ENCODE measurements at places on chromosomes 4 and X.

DNA sequence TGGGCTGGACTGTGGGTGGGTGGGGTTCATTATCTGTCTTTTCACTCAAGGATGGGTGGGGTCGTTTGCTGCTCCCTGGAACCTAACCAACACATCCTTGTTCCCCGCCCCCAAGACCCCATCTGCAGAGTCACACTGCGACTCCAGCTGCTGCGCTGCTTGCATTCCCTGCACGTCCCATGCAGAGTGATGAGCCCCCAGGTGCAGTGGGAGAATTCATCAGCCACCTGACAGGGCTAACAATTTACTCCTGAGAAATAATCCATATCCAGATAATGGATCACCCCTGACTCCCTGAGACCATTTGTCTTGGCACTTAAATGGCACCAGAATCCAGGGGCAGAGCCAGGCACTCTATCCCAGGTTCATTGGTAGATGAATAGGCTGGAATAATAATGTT is 12.4 kb upstream of the ARHGAP36 start:
- DNase-seq: no peak

- DNase-seq: no peak
These were observed 24.9 kb upstream of the LNX1 start for GRCh38 chr4:53616219-53616618.

DNA sequence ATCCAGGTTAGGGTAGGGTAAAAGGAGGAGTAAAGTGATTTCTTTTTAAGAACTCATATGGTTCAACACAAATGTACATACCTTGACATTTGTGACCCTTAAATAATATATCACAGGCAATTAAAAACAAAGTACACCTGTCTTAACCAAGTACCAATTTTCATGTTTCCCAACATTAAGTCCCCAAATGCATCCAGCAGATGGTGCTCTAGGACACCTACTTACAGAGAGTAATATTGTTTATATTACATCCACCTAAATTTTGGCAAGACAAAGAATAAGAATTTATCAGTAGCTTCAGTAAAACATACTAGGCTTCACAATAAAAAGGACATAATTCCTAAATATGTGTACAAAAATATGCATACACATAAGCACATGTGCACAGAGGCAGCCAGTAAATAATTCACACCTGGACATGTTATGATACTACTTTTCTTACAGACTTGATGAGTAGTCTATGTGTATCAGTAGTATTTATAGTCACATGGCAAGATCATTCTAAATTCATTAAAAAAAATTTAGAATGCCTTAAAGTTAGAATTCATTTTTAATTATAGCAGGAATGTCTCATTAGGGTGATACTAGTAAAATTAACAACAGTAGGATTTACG is 219.7 kb downstream of the DCLK2 start:
- no peak for DNase-seq

DNA sequence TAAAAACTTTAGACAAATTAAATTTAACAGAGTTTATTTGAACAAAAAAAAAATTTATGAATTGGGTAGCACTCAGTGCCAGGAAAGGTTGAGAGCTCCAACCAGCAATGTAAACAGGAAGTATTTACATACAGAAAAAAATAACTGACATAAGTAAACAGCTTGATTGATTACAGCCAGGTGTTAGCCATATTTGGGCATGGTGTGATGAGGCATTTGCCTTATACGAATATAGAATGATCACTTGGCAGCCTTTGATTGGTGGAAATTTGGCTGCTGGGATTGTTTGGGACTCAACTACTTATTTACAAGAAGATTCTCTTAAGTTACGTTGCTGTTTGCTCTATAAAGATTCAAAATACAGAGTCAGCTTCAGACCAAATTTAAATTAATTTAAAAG is 172.0 kb downstream of the ADAM29 start:
- DNase-seq: no peak

- DNase-seq: no peak
These were observed 753.5 kb upstream of the PCDH10 start for GRCh38 chr4:132395561-132395960.

DNA sequence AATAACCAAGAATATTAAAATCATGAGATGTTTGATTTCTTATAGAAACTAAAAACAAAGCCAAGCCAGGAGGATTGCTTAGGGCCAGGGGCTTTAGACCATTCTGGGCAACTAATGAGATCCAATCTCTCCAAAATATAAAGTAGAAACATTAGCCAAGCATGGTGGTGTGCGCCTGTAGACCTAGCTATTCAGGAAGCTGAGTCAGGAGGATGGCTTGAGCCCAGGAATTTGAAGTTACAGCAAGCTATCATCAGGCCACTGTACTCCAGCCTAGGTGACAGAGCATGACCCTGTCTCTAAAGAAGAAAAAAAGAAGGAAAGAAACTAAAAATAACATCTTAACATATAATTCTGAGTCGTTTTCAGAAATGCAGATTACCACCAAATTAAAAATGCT is 96.7 kb downstream of the NAF1 start:
- no peak for DNase-seq

DNA sequence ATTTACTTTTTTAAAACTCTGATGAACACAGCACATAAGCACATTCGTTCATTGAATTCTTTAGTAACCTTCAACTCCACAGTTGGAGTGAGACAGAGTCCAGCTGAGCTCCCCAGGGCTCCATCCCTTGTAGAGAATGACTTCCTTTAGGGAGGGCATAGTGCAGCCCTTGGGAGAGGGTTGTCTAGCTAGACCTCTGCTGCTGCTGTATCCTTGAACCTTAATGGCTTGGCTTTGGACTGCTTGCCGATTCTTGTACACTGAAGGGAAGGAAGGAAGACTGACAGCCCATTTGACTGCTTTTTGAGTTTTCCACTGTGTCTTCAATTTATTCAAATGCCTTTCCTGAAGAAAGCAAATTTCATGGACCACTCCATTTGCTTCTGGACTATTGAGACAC is 19.4 kb upstream of the FGG start:
- DNase-seq: no peak

DNA sequence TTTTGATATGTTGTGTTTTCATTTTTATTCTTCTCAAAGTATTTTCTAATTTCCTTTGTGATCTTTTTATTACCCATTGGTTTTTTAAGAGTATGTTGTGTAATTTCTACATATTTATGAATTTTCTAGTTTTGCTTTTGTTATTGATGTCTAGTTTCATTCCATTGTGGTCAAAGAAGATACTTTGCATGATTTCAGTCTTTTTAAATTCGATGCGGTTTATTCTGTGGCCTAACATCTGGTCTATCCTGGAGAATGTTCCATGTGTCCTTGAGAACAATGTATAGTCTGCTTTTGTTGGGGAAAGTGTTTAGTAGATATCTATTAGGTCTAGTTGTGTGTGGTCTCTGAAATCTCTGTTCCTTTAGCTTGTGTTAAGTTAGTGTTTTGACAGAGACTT is 46.2 kb downstream of the PPEF1 start:
- DNase-seq: no peak

DNA sequence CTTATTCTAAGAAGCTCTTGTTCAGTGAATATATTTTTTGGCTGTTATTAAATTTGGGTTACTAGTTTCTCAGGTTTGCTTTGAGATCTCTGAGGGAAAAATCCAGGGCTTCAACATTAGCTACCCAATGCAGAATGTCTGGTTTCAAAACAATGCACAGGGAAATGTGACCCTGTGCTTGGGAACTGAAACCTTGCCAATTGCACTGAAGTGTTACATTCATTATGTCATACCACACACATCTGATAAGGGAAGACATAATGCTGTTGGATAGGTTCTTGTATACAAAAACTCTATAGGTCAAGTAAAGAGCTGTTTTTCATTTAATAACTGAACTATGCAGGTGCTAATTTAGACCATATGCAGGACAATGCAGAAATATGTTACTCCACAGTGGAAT is 345.3 kb upstream of the BMP3 start:
- no peak for DNase-seq

GRCh38 chr4:170388255-170388654 is 298.5 kb upstream of the AADAT start:
- DNase-seq: no peak

- DNase-seq: no peak
These were observed 91.1 kb downstream of the PPP3CA start for GRCh38 chr4:101256222-101256621.

DNA sequence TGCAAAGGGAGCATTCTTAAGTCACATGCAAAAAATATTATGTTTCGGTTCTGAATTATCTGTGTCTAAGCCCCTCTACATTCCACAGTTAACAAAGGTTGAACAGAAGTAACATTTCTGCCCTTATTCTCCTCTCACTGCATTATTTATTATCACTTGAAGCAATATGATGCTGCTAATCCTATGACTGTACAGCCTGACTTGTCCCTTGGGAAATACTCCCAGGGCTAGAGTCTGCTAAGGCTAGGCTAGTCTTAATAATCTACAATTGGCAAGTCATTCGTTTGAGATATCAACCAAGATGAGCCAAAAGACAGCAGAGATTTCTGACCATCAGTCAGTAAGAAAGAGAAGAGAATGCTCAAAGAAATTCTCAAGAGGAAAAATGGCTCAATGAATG is 226.9 kb upstream of the HCCS start:
- DNase-seq: no peak

GRCh38 chrX:107729558-107730297 is 45.9 kb downstream of the TSC22D3 start:
- DNase-seq: no peak

DNA sequence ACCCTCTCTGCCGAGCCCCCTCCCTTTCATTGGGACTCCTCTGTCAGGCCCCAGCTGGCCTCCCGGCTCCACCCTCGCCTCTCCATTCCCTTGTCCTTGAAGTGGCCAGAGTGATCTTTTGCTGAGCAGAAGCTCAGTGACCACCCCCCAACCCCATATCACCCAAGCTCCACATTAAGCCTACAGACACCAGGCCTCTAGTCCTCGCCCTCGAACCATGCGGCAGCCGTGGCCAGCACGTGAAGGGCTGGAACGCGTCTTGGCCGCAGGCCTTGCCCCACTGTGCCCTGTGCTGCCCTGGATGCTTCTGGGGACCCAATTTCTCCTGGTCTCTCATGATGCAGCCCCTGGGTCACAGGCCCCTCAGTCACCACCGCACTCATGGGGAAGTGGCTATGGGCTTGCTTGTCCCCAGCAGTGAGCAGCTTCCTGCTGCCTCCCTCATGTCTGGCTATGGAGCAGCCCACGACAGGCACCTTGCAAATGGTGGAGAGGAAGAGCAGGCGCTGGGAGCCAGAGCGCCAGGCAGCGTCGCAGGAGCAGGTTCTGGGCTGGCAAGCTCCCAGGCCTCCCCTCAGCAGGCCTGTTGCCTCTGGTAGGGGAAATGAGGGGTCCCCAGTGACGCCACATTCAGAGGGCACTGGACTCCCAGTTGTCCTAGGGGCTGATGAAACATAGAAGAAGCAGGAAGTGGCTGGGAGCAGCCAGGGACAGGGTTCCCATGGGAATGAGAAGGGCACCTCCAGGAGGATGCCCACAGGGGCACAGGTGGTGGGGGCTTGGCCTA is 757 bp upstream of the SRPK3 start:
- DNase-seq: no peak

- DNase-seq: no peak
These were observed 137.8 kb upstream of the DUSP21 start for GRCh38 chrX:44705817-44706551.

Data from HEK293T (cell line).